ENCODE measurements at places on chromosomes 1 and 21.

DNA sequence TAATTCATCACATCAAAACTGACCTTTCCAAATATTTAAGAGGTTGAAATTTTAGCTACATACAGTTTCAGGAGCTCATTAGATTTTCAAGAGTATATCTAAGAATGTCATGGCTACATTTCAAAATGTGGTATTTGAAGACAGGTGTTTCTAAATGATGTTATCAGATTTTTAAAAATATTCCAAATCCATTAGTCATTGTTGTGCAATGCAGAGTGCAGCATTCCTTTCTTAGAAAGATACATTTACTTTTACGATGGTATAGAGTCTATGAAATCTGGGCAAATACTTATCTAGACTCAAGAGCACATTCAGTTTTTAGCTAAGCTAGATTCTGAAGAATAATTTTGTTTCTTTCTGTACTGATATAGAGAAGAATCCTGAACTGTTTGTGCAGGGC is 230.3 kb downstream of the CHRM3 start:
- DNase-seq = no peak

DNA sequence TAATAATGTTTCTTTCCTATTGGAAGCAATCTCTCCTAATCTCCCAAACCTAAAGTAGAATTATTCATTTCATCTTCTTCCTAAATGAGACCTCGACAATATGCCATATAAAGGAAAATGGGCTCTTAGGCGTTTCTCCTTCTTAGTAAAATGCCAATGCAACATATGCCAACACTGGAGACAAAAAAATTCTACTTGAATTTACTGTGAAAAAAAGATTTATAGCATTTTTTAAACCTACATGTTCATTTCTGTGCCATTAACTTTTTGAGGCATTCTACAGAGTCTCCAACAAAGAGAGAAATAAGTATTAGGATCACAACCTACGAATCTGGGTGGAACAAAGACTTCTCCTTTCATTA is 1.3 kb downstream of the WDR47 start:
- no peak for DNase-seq

DNA sequence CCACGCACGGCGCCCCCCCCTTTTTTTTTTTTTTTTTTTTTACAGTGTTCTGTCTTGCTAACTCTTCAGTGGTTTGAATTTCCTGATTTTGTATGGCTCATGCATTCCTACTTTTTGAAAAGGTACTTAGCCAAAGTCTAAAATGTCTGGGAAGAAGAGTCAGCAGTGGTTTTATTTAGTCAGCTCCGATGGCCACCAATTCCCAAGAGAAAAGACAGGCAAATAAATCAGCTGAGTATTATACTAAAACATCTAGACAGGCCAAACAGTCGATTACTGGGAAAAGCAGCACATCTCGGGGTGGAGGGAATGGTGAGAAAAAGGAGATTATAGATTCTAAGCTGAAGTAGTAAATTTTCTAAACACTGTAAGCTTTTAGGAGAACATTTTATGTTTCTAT is 192.5 kb upstream of the ZRANB2 start:
- DNase-seq = no peak

DNA sequence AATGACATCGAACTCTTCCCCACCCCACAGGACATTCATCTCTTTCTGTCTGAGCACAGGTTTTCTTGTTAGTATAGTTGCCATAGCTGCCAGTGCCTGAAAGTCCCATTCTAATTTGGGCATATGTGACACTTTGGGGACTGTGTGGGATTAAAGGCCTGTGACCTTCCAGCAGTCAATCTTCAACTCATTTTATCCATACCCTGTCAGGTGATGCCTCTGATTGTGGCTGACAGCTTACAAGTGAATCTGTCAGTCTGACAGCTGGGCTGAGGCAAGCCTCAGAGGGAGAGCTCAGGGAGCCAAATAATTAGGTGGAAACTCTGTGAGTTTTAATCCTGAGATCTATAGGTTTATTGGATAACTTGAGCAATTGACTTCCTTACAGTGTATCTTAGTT is 29.6 kb downstream of the ZCCHC17 start:
- no peak for DNase-seq

GRCh38 chr1:248288391-248288790 is 10.6 kb upstream of the OR2T33 start:
- DNase-seq = peak; percentile 70

DNA sequence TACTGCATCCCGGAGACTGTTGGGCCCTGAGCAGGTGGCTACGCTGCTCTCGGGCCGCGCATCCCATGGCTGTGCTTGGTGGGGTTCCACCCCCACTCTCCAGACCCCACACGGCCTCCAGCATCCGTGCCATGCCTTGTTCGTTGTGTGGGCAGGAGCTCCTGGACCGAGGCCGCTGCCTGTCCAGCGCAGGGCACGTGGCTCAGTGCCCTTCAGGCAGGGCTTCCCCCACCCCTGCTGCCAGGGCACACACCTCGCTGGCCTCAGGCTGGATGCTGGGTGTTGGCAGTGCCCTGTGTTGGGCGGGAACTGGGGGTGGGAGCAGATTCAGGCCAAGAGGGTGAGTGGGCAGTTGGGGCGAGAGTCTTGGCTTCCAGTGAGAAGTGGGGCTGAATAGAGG is 9.9 kb downstream of the PRKCZ start:
- no peak for DNase-seq

DNA sequence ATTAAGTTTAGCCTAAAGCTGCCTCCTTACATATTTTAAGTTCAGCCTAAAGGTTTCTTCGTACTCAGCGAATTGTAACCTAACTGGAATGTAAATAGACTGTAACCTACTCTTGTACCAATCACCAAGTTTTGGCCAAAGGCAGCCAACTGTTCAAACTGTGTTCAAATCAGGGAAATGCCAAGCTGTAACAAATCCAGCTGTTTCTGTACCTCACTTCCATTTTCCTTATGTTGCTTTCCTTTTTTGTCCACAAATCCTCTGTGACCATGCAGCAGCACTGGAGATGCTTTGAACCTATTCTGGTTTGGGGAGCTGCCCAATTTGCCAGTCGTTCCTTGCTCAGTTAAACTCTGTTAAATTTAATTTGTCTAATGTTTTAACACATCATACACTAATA is 3.2 kb upstream of the APOBEC4 start:
- DNase-seq = no peak

- no peak for DNase-seq
Measured at GRCh38 chr21:36639769-36640168, 59.1 kb upstream of the SIM2 start.

Data from hematopoietic multipotent progenitor cell treated with erythropoietin and hydrocortisone succinate and interleukin-3 and kit ligand, for 4 days (in vitro differentiated cells).